ENCODE measurements at places on chromosomes 3 and 15.
A peak's percentile ranks its signal among the peaks of the same experiment; 100 is the strongest.

DNA sequence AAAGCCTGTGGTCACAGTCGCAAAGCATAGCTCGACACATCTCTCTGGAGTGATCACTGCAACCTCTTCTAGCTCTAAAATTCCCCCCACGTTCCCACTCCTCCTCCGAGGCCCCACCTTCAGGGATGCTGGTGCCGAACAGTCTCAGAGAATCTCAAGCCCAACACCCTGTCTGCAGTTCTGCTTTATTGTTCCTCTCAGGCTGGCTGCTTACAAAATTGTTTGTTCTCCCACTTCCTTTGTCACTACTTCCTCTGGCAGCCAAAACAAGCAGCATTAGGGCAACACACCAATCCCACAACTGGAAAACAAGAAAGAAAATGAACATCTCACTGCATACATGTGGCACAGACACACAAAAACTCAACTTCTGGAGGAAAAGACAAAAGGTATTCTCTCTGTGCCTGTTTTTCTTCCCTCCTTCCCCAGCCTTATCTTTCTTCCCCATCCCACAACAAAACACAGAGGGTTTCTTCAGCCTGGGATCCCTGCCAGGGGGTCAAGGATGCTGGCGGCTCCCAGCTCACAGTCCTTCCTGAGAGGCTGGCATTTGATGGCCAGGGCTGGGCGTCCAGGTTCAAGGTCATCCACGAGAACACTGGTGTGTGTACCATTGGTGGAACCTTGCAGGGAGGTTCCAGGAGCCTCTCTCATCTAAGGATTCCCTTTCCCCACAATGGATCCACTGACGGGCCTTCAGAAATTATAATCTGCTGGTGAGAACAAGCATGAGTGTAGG is 108.4 kb downstream of the TMCO5A start:
- no peak for DNase-seq

DNA sequence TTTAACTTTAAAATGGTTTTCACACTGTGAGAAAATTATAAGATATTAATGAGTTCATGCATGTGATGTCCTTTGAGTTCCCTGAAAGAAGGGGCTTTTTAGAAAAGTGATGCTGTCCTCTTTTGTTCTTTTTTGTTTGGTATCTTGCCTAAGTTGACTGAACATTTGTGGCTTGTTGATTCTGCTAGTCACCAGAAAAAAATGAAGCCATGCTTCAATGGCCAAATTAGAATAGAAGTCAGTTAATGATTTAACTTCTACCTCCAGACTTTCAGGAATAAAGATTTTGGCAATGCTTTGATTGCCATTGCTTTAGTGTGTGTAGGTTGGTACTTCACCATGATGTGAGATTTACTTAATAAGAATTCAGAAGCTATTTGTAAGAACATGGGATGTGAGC is 260.6 kb upstream of the NECTIN3 start:
- no peak for DNase-seq

DNA sequence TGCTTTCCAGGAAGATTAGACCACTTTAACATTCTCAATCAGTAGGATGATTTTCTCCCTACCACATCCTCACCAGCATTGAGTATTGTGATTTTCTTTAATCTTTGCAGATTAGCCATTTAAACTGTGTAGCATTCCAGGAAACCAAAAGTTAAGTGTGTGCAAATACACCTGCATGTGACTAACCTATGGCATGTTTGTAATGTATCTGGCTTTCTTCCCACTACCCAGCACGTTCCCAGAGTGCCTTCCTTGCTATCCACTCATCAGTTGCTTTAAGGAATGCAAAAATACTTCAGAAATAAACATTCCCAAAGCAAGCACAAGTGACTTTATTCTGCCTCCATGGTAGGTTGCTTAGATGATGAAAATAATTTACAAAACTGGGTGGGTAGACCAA is 74.2 kb downstream of the ATG7 start:
- DNase-seq: no peak

DNA sequence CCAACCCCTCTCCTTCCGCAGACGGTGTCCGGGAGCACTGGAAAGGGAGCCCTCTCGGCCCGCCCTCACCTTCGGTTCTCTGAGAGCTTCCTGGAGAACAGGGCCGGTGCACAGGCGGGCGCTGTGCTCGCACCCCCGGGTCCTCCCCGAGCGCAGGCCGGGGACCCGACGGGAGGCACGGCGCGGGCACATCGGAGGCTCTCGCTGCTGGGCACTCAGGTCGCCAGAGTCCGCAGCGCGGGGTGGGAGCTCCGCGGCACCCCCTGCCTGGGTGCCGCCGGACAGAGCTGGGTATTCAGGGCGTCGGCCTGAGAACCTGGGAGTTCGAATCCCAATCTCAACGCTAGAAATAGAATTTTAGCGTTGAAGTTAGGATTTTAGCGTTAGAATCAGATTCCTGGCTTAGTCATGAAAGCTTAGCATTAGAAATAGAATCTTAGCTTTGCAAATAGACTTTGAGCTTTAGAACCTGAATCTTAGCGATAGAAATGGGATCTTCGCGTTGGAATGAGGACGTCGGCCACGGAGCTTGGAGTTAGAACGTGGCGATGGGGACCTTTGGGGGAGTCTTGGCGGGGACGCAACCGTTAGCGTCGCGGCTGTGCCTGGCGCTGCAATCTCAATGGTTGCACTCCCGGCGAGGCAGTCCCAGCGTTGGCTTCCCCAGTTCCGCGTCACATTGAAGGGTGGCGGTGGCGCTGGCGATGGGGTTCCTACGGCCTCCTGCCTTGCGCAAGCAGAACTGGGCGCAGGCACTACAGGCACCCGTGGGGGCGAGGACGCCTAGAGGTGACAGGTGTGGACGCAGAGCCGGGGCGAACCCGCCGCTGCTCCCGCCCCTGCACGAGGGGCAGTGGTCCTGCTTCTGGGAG is 549 bp downstream of the TRH start:
- DNase-seq: peak; percentile 65

DNA sequence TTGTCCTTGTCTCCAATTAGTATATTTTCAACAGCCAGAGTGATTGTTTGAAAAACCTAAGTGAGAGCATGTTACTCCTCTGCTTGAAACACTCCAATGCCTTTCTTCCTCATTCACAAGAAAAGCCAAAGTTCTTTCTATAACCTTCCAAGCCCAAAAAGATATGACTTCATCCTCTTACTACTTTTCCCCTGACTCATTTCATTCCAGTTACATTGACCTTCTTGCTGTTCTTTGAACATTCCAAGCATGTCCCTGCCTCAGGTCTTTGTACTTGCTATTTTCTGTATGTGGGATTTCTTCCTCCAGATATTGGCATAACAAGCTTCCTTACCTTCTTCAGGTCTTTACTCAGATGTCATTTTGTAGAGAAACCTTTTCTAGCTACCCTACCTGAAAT is 28.3 kb downstream of the EHHADH start:
- DNase-seq: no peak

DNA sequence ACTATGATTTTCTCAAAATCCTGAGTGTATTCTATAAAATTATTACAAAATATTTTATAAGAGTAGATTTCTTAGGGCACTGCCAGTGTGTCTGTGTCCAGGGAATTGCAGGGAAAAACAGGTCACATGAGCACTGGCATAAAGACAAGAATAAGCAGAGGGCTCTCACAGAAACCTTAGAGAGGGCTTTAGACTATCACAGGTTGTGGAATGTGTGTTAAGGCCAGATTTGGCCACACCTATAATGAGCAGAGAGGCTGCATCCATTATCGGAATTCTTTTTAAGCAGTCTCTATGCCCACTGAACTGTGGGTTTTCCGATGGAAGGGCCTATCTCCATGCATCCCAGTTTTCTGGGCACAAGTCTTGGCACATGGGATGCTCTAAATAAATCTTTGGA is 90.2 kb downstream of the RTP4 start:
- no peak for DNase-seq

- no peak for DNase-seq
Observed at GRCh38 chr15:50186752-50187151, 4.8 kb downstream of the SLC27A2 start.

DNA sequence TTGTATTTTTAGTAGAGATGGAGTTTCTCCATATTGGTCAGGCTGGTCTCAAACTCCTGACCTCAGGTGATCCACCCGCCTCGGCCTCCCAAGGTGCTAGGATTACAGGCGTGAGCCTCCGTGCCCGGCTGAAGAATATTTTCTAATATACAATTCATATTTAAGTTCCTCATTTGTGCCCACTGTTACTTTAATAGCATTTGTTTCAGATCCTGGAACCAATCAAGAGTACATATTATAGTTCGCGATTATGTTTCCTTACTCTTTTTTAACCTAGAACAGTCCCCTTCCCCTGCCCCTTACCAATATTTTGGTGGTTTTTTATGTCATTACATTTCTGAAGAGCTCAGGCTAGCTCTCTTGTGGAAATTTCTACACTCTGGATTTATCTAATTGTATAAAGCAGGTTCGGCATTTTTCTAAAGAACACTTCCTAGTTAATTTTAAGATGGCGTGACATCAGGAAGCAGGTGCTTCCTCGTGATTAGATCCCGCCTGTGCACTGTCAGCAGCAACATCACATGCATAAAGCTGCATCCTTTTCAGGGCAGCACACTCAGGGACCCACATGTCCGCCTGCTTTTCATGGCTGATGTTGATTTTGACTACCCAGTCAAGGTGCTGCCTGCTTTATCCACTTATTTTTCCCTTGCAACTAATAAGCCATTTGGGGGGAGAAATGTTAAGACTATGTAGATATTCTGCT is 88.7 kb upstream of the EPHB3 start:
- DNase-seq: no peak

DNA sequence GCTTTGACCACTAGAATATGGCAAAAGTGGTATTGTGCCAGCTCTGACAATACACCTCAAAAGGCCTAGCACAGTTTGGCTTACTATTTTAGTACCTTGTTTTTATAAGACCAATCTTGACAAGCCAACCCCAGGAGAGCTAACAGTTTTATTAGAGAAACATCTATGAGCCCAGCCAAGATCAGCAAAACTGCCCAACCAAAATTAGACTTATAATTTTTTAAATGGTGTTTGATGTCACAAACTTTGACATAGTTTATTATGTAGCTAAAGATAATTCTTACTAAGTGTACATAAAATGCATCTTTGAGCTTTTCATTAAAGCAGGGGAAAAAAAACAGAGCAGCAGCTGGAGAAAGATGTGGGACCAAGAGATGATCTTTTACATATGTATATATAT is 537.5 kb downstream of the ZPLD1 start:
- DNase-seq: no peak

DNA sequence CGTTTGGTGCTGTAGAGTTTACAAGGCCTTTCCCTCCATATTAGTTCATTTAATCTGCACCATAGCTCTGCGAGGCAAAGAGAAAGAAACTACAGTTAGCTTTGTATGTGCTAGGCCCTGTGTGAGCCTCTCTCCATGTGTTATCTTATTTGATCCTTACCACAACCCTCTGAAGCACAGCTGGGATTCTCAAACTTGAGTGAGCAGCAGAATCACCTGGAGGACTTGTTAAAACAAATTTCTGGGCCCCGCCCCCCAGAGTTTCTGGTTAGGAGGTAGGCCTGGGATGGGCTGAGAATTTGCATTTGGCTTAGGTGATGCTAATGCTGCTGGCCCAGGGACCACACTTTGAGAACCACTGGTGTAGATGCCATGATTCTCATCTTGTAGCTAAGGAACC is 12.3 kb downstream of the CA12 start:
- DNase-seq: no peak

DNA sequence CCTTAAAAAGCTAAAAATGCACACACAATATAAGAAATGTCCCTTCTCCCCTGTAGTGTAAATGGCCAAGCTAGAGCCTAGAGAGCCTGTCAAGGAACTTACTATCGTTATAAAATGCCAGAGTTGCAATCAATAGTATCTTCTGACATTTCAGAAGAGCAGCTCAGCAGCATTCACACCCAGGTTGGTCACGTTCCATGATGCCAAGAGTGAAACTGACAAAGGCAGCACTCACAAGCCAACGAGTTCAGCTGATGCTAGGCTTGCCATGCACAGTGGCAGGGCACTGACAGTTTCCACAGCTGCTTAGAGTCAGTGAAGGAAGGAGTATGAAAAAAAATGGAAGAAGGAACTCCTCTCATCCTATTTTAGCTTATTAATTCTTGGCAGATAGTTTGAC is 331.4 kb upstream of the CCDC54 start:
- DNase-seq: no peak

DNA sequence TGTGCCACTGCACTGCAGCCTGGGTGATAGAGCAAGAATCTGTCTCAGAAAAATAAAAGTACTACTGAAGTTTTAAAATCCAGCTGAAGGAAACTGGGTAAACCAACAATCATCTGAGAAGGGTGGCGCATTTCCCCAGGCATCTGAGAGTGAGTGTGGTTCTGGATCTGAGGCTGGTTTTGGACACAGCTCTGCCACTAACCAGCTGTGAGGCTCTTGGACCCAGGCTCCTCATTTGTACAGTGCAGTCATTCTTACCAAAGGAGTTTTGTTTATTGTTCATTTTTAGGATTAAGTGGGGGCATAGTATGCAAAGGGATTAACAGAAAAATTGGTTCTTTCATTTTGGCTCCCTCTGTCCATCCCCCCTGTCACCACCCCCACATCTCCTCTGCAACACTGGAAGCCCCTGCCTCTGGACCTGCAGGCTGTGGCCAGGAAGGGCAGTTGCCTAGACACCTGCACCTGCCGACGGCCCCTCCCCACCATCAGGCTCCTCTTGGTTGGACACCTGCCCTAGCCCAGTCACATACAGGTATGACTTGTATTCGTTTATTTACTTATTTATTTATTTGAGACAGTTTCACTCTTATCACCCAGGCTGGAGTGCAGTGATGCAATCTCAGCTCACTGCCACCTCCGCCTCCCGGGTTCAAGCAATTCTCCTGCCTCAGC is 8.8 kb downstream of the NUP210 start:
- no peak for DNase-seq

DNA sequence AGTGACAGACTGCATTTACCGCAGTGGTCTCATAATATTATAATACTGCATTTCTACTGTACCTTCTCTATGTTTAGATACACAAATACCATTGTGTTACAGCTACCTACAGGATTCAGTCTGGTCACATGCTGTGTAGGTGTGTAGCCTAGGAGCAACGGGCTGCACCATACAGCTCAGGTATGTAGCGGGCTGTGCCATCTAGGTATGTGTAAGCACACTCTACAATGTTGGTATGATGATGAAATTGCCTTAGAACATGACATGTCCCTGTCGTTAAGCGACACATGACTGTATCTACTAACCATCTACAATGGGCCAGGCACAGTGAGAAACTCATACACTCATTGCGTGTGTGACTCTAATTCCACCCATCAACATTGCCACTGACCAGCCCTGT is 85.5 kb upstream of the SEC13 start:
- DNase-seq: no peak

DNA sequence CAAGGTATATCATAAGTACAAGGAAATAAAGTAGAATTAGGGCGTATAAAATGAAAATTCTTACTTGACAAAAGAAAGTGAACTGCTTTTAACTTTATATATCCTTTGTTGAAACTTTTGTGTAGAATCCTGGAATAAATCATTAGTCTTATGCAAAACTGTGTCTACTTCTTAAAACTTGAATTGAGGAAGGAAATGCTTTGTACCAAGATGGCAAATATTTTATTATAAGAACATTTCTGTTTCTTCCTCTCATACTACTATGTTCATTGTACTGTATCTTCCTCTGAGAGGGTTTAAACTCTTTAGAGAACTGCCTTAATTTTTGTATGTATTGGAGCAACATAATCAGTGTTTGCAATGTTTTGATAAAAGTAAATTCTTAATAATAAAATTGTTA is 42.0 kb downstream of the RASA2 start:
- no peak for DNase-seq

Data from pancreas (tissue), 10 donors.